Stimulated activated CD8-positive, alpha-beta memory T cell treated with anti-CD3 and anti-CD28 coated beads, Interleukin-15, amount 100 ng/mL, for 48 hours (primary cell): ENCODE measurements at places on chromosomes 12 and 14.

- DNase-seq: no peak
Observed at GRCh38 chr14:93941293-93941910, 14.3 kb downstream of the FAM181A start.

DNA sequence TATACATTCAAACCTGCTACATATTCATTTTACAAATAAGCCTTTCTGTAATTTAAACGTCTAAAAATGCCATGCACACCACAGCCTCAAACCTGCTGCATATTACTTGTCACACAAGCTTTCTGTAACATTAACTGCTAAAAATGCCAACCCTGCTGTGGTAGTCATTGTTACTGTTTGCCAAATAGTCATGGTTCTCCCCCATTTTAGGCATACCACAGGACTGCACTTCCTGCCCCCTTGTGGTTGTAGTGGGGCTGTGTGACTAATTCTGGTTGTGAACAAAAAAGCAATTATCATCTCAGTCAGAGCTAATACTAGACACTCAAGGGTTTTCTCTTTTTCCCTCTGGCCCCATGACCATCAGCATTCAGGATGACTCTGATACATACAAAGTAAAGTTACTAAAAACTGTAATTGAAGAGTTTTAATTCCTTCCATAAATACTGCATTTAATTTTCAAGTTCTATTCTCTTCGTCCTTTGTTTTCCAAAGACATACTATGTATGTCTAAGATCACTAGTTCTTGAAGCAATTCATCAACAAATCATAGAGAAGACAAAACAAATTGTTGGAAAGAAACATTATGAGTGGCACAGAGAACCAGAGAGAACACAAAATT is 5.7 kb upstream of the SLC35F4 start:
- DNase-seq: no peak

- DNase-seq: no peak
Observed at GRCh38 chr12:31627456-31628054, 31.9 kb upstream of the ETFBKMT start.

DNA sequence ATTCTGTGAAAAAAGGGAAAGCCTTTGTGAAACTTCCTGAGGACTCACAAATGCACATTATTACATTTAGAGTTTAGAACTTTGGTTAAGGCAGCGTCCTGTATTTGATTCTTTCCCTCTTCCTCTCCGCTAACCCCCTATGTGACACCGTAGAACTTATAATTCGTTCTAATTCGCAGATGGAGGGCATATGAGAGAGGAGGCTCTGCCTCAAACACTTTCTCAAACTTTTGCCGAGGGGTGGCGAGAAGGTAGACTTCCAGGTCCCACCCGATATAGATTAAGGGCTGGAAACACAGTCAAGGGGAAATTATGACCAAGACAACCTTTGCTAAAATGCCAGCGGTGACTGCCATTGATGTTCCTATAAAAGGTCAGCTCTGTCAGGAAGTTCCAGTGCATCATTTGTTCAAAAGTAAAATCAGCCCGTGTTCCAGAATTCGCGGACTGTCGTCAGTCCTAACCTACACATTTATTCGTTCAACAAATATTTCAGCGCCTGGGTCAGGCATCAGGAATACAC is 904 bp upstream of the PAPOLA start:
- no peak for DNase-seq

GRCh38 chr14:65387628-65388027 is 24.9 kb upstream of the FUT8 start:
- DNase-seq: no peak

DNA sequence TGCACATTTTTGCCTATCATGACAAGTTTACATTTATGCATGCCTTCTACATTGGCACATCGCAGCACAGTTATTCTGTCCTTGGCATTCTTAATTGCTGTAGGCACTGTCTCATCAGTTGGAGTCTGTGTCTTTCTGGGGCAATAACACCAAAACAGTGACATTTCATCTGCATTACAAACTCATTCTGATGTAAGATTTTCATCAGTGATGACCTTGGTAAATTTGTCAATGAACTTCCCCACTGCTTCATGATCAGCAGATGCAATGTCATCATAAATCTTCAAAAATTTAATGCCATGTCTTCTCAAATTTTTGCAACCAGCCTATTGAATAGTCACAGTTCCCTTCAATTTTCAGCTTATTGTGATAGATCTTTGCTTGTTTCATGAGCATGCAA is 85.5 kb downstream of the CAPZA3 start:
- DNase-seq: no peak

DNA sequence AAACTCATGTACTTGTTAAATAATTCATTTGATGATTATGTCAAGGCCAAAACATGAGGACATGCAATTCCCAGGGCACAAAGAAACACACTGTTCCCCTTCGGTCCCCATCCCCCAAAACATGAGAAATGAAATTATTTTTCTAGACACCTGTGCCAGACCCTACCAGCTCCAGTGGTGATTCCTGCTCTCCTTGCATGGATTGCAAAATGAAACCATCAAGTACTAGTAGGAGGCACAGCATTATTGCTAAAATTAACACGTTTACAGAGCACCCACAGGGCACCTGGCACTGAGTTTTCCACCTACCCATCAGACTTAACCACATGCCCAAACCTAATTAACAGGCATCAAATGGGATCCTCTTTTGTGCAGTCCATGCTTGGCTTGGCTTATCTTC is 76.6 kb downstream of the ZFC3H1 start:
- DNase-seq: no peak

- DNase-seq: no peak
Observed at GRCh38 chr12:95582230-95583058, 31.2 kb upstream of the USP44 start.

DNA sequence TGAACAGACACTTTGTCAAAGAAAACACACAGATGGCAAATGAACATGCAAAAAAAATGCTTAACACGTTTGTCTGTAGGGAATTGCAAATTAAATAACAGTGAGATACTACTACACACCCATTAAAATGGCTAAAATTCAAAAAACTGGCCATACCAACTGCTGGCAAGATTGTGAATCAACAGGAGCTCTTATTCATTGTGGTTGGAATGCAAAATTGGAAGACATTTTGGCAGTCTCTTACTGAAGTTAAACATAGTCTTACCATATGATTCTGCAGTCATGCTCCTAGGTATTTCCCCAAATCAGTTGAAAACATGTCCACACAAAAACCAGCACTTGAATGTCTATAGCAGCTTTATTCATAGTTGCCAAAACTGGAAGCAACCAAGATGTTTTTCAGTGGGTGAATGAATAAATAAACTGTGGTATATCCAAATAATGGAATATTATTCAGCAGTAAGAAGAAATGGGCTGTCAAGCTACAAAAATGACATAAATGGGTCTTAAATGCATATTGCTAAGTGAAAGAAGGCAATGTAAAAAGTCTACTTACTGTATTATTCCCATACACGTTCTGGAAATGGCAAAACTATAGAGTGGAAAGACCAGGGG is 91.4 kb downstream of the PLEKHA5 start:
- no peak for DNase-seq

DNA sequence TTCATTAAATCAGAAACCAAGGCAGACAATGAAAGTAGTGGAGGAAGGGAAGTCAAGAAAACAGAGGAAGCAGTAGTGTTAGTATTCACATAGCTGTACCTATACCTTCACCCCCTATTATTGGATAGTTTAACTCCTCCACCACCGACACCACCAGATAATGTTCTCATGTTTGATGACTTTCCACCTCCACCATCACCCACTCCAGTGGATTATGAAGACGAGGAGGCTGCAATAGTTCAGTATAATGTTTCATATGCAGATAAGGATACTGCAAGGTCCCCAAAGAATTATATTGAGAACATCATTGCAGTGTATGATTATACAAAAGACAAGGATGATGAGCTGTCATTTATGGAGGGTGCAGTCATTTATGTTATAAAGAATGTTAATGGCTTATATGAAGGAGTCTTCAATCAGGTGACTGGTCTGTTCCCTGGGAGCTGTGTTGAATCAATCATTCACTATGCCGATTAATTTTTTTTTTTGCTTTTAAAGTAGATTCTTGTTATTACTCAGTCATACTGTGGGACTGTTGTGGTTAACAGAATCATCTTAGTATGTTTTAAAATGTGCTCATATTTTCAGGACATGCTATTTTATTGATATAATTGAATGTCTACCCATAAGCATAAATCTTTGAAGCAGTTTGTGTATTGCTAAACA is 32.2 kb upstream of the KTN1 start:
- DNase-seq: no peak

DNA sequence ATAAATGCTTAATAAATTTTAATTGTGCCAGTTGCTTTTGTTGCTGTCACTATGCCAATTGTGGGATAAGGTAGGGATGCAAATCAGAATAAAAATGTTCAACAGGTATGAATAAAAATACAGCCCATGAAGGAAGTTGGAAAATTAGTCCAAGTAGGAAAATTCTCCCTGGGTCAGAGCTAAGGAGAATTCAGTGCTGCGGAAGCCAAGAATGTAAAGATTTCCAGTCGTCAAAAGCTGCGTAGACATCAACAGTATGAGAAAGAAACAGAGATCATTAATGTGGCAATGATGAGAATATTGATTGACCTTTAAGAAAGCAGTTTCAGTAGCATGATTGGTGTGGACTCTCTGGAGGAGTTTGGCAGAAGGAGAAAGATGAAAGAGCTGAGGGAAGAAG is 87.9 kb downstream of the PLEKHA5 start:
- DNase-seq: no peak

GRCh38 chr14:35122696-35123387 is 490 bp downstream of the PRORP start:
- no peak for DNase-seq

GRCh38 chr14:32938719-32939253 is at the start of gene NPAS3:
NPAS3 (plus strand) TSS chr14:32938879.
- no peak for DNase-seq

DNA sequence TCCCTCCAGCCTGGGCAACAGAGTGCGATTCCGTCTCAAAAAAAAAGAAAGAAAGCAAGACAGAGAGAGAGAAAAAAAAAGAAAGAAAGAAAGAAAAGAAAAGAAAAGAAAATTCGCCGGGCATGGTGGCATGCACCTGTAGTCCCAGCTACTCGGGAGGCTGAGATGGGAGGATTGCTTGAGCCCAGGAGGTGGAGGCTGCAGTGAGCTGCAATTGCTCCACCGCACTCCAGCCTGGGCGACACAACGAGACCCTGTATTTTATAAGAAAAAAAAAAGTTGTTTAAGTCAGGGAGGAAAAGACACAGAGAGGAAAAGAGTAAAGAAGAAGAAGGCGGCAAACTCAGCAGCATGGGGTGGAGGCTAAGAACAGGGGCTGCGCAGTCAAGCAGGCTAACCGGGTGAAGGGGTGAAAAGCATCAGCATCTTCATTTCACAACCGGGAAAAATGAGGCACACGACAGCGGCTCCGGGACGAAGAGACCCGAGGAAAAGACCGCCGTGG is 557 bp upstream of the FICD start:
- no peak for DNase-seq

- DNase-seq: no peak
Observed at GRCh38 chr12:116879509-116880212, 1.6 kb downstream of the HRK start.

- no peak for DNase-seq
Observed at GRCh38 chr14:24335461-24336171, 745 bp upstream of the ADCY4 start.

DNA sequence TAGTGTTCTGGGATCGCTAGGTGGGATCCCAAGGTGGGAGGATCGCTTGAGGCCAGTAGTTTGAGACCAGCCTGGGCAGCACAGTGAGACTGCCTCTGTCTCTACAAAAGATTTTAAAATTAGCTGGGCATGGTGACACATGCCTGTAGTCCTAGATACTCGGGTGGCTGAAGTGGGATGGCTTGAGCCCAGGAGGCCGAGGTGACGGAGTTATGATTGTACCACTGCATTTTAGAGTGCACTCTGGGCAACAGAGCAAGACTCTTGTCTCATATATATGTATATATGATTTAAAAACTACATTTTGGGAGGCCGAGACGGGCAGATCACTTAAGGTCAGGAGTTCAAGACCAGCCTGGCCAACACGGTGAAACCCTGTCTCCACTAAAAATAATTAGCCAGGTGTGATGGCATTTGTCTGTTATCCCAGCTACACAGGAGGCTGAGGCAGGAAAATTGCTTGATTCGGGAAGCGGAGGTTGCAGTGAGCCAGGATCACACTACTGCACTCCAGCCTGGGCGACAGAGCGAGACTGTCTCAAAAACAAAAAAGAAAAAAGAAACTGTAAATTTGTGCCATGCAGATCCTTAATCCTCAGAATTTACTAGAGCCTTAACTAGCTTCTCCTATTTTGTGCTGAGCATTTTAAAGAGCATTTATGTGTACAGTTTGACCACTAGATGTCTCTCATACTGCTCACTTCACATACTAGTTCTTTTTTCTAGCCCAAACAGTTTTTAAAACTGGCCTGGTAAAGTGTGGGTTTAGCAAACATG is 114.8 kb downstream of the MON2 start:
- DNase-seq: no peak

GRCh38 chr12:120873226-120873625 is 30.9 kb downstream of the SPPL3 start:
- DNase-seq: no peak

- no peak for DNase-seq
Observed at GRCh38 chr12:70784042-70784668, 136.4 kb downstream of the PTPRR start.

GRCh38 chr14:99413911-99414310 is 66.7 kb downstream of the SETD3 start:
- no peak for DNase-seq

DNA sequence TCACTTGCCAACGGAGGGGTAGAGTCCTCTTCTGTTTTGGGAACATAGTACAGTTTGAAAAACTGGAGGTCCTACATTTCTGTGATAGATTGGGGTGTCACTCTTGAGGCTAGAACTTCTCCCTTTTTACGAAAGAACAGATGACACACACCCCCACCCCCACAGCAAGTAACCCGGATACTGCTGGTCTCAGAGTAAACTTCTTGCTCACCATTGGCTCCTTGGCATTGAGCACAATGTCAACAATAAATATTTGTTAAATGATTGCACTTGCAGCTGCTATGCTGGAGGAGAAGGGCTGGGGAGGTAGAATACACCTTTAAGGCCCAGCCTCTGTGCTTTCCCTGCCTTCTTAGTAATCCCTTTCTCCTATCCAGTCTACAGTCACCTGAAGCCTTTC is 149.8 kb downstream of the TGFB3 start:
- DNase-seq: no peak

DNA sequence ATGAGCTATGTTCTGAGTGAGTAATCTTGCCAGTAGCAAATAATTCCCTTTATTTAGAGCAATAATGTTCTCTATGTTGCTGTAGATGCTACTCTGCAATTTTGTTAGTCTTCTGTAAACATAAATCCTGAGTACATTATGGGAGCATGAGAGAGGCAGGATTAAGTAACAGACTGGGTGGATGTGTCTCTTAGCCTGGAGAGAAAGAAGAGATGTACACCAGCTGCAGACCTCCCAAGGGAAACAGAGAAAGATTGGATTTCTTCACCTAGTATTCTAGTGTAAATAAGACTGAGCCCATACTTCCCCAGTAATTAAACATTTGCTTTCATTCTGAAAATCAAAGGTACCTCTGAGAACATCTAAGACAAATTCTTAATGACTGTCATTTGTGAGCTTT is 564.0 kb downstream of the TRHDE start:
- no peak for DNase-seq

- DNase-seq: no peak
Observed at GRCh38 chr14:69014829-69015259, 35.7 kb upstream of the ACTN1 start.
